ENCODE measurements at places on chromosomes 3 and 15.

- no peak overlapping the region for H3K27ac ChIP-seq
- no peaks in the 10 kb centered on the region for H3K27me3 ChIP-seq
- peaks cover 17% of the 10 kb centered on the region for H3K4me1 ChIP-seq
- H3K36me3 ChIP-seq, result peaks cover 15% of the 10 kb centered on the region
Observed at GRCh38 chr3:50583897-50584296, 14.6 kb downstream of the HEMK1 start.

- no peak overlapping the region for H3K4me3 ChIP-seq
- H3K27ac ChIP-seq, result no peak overlapping the region
- DNase-seq, result no peak
- H3K36me3 ChIP-seq, result peaks cover 7% of the 10 kb centered on the region
- no peaks in the 10 kb centered on the region for H3K4me1 ChIP-seq
- H3K27me3 ChIP-seq, result no peaks in the 10 kb centered on the region
Observed at GRCh38 chr3:56610669-56611335, 53.8 kb downstream of the CCDC66 start.

GRCh38 chr15:71259866-71260265 is 144.6 kb downstream of the THSD4 start:
- no peaks in the 10 kb centered on the region for H3K4me1 ChIP-seq
- H3K4me3 ChIP-seq, result no peak overlapping the region
- no peak overlapping the region for H3K27ac ChIP-seq
- DNase-seq, result no peak

DNA sequence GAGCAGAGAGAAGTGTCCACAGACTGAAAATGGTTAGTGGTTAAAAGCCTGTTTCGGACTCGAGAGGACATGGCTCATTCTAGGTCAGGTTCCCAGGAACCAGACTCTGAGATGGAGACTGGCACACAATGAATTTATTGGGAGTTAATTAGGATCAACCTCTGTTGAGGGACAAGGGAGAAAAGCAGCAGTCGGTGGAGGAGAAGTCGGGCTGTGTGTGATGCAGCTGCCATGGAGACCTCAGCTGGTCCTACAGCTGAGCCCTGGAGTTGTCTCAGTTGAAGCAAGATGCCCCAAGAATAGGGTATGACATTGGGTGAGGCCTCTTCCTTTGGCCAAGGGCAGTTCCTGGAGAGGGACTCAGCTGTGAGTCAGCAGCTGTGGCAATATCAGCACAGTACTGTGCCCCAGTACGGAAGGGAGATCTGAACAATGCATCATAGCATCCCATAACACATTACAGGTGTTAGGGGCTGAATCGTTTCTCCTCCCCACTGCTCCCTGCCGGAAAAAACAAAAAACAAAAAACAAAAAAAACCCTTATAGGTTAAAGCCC is 105.4 kb downstream of the ABHD5 start:
- no peak overlapping the region for H3K4me3 ChIP-seq
- no peaks in the 10 kb centered on the region for H3K36me3 ChIP-seq
- no peak for DNase-seq
- no peaks in the 10 kb centered on the region for H3K4me1 ChIP-seq
- H3K27ac ChIP-seq, result no peak overlapping the region

GRCh38 chr3:22441711-22442110 is 690.7 kb upstream of the ZNF385D start:
- no peaks in the 10 kb centered on the region for H3K4me1 ChIP-seq
- H3K27ac ChIP-seq, result no peak overlapping the region
- DNase-seq, result no peak
- H3K27me3 ChIP-seq, result no peaks in the 10 kb centered on the region
- H3K36me3 ChIP-seq, result no peaks in the 10 kb centered on the region
- H3K4me3 ChIP-seq, result no peak overlapping the region

All from osteoblast (primary cell).